ENCODE measurements at places on chromosomes 5 and 9. TPM values are rescaled to one million over a fixed set of nuclear protein-coding genes. Genes with fewer than 3 reads are reported as not detected.

Gene CCL27
- 0.76 TPM for total RNA-seq

Gene ECSCR
- not detected for total RNA-seq

Gene QRFP
- not detected for total RNA-seq

Gene CCDC192
- total RNA-seq, result not detected

Gene FOXD4L5
- total RNA-seq, result 0.33 TPM

Gene SLC24A2
- total RNA-seq, result not detected

Gene PCDHGB7
- 0.91 TPM for total RNA-seq

Gene PFN3
- total RNA-seq, result not detected

Gene PRR16
- total RNA-seq, result 0.20 TPM

Gene TGFBI
- 4.8 TPM for total RNA-seq

Gene GFI1B
- total RNA-seq, result 0.53 TPM

All from SJCRH30 (cell line).